ENCODE measurements at places on chromosomes 5 and 9. TPM values are rescaled to one million over a fixed set of nuclear protein-coding genes. Genes with fewer than 3 reads are reported as not detected.

MAMDC2 gene
- 14.1 TPM for total RNA-seq

SPACA9 gene
- 9.1 TPM for total RNA-seq

MTMR12 gene
- 35.8 TPM for total RNA-seq

RNF180 gene
- 14.0 TPM for total RNA-seq

SEMA6A gene
- 7.0 TPM for total RNA-seq

WDR38 gene
- not detected for total RNA-seq

NXNL2 gene
- 0.44 TPM for total RNA-seq

TMEM161B gene
- total RNA-seq, result 9.6 TPM

CACNA1B gene
- total RNA-seq, result not detected

ZNF462 gene
- total RNA-seq, result 15.8 TPM

NDST1 gene
- total RNA-seq, result 62.9 TPM

INSL6 gene
- total RNA-seq, result not detected

GFI1B gene
- total RNA-seq, result not detected

SLC4A9 gene
- 0.10 TPM for total RNA-seq

NFIB gene
- 88.5 TPM for total RNA-seq

FSTL4 gene
- total RNA-seq, result 6.3 TPM

JADE2 gene
- total RNA-seq, result 53.8 TPM

SLC9A3 gene
- 6.1 TPM for total RNA-seq

DMRT2 gene
- 0.81 TPM for total RNA-seq

PITX1 gene
- total RNA-seq, result 2.9 TPM

ECSCR gene
- total RNA-seq, result 7.9 TPM

RANBP3L gene
- 1.7 TPM for total RNA-seq

SNCB gene
- not detected for total RNA-seq

CDH9 gene
- not detected for total RNA-seq
